Stimulated activated CD8-positive, alpha-beta memory T cell treated with anti-CD3 and anti-CD28 coated beads, Interleukin-15, amount 100 ng/mL, for 4 hours (primary cell): ENCODE measurements at places on chromosomes 16 and 17.

- DNase-seq: no peak
Observed at GRCh38 chr17:40854175-40854814, 12.7 kb downstream of the KRT12 start.

DNA sequence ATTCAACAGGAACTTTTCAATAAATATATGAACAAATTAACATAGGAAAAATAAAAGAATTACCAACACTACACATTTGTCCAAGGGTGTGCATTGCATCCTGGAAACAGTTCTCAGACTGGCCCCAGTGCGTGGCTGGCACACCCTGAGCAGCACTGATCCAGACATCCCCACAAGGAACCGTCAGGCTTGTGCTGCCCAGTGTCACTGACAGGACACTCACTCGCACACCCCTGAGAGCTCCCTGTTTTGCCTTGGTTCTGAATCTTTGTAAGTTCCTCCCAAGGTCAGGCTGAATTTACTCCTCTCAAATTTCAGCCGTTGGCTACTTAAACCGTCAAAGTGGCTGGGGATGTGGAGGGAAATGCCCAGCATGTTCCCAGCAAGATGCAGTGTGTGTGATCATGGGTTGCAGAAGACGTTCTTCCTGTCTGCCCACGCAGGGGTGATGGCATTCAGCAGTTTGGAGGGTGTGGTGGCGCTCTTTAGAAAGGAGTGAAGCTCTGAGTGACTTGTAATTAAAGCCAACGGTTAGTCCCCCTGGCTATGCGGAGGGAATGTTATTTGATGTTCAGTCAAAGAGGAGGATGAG is 1.7 kb downstream of the MT2A start:
- DNase-seq: peak; percentile 74

- no peak for DNase-seq
Observed at GRCh38 chr17:661509-661908, 53.1 kb downstream of the VPS53 start.

- DNase-seq: no peak
Observed at GRCh38 chr16:379183-379960, 2.4 kb downstream of the PGAP6 start.

GRCh38 chr17:61053469-61053868 is 346.2 kb upstream of the TBX2 start:
- DNase-seq: no peak

DNA sequence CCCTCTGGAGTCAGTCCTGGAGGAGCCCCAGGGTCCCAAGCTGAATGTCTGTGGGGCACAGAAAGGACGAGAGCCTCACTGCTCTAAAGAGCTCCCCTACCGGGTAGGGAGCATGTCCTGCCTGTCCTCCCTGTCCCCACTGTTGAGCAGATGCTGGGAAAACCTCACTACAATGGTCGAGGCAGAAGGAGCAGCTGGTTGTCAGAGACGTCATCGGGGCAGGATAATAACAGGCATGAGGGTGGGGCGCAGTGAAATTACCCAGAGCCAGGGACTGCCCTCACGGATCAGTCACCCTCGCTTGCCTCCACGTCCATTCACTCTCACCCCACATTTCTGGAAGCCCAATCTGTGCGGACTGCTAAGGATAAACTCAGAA is 538 bp downstream of the TM4SF5 start:
- DNase-seq: no peak

DNA sequence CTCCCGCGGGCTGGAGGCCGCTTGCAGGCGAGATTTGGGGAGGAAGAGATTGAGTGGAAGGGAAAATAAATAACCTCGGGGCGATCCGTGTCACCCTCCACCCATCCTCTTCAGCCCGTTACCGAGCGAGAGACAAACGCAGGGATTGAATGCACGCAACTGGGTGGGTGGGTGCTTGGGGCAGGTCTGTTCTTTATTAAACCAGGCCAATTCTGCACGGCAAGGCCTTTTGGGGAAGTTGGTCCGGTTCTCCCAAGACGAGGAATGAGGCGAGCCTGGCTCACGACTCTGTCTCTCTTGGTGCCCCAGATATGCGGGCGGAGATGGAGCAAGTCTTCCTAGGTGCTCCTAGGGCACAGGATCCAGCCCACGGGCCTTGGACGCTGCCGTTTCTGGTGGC is 396 bp upstream of the HOXB7 start:
- DNase-seq: no peak

GRCh38 chr16:70428178-70428998 is 10.5 kb downstream of the ST3GAL2 start:
- peak; percentile 40 for DNase-seq

GRCh38 chr17:2982854-2983253 is 80.6 kb downstream of the OR1D5 start:
- no peak for DNase-seq

- DNase-seq: no peak
Observed at GRCh38 chr16:66337463-66338188, 28.9 kb upstream of the CDH5 start.

DNA sequence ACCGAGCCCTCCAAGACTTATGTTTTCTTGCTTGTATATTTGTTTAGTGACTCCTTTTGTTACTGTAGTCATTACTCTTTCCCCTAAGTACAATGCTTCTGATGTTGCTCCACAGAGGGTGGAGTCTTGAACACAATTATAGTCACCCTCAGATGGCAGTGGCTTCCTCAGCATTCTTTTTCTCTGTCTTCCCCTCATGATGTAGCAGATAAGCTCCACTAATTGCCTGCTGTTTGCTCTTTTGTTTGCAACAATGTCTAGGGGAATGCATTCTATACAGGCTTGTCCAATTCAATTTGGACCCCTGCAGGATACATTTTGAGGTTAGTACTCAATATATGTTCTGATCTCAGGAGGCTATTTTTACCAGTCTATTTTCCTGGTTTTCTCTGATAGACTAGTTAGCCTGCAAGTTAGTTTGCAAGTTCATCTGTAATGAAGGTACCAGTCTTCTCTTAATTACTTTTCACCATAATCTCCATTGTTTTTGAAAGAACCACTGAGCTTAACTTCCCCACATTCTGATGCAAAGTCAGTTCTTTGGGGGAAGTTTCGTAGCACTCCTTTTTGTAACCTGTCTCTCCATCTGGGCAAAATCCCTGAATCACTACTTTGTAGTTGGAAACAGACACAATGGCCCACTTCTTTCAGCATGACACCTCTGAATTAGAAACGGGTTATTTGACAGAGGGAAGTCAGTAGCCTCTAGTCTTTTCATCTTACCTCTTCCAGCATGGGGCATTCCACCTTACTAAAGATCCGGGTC is 1509.2 kb downstream of the CDH11 start:
- DNase-seq: no peak

GRCh38 chr17:81722184-81723120 is 10.4 kb downstream of the SLC25A10 start:
- no peak for DNase-seq

DNA sequence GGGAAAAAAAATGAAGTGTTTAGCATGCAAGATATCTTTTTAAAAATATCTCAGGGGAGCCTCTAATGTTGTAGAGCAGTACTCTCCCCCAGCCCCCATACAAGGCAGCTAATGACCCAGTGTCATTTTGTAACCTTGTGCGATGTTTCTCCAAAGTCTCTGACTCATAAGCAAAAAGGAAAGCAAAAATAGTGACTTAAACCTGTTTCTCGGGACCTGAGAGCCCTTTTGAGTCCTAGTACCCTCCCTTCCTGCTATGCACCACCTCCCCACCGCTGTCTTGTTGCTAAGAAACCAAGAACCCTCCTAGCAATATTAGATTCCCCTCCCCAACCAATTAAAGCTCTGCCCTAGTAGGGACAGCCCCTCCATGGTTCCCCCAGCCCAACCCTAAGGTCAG is 2.8 kb downstream of the MYCBPAP start:
- DNase-seq: no peak

GRCh38 chr17:32995416-32996045 is 3.9 kb downstream of the SPACA3 start:
- DNase-seq: no peak

DNA sequence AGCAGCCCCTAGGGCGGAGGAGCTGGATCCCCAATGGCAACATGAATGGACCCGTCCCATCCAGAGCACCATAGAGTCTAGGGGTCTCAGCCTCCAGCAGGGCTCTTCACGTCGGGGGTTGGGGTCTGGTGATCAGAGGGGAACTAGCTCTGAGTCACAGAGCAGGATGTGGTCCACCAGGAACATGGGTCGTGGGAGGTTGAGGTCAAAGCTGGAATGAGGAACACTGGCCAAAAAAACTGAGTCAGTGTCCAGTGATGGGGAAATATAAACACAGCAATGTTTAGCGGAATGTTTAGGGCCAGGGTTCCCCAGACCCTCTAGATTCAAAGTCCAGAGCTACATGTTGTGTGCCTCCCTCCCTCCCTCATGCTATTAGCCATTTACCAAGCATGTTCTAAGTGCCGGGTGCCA is 79.1 kb upstream of the C16orf82 start:
- DNase-seq: no peak

DNA sequence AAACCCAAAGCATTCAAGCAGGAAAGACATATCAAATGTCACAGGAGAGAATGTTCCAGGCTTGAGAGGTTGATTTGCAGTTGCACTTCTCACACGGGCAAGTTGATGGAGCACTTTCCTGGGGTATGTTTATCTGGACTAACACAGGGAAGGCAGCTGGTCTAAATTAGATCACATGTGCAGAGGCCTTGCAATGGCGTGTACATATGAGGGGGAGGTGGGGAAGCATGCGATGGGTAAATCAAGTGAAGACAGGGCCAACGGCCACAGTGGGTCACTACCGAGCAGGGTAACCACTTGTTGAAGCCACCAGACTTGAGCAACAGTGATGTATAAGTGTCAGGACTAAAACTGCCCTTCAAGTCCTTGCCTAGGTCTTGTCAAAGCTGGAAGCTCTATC is 156.6 kb upstream of the MAF start:
- no peak for DNase-seq

DNA sequence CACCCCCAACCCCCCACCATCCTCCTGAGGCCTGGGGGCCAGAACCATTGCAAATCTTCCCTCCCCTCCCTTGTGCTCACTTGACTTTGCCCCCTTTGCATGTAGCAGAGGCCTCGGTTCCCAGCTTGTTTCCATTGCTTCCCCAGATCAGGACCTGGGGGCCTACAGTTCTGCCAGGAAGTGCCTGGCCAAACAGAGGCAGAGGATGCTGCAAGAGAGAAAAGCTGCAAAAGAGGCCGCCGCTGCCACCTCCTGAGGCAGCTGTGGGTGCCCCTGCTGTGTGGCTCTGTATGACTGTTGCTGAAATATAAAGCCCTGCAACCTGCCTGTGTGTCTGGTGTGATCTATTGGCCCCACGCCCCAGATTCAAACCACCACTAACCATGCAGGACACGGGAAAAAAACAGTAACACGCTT is 2.3 kb downstream of the NDUFB10 start:
- no peak for DNase-seq

GRCh38 chr16:67151431-67152097 is 766 bp upstream of the B3GNT9 start:
- no peak for DNase-seq

DNA sequence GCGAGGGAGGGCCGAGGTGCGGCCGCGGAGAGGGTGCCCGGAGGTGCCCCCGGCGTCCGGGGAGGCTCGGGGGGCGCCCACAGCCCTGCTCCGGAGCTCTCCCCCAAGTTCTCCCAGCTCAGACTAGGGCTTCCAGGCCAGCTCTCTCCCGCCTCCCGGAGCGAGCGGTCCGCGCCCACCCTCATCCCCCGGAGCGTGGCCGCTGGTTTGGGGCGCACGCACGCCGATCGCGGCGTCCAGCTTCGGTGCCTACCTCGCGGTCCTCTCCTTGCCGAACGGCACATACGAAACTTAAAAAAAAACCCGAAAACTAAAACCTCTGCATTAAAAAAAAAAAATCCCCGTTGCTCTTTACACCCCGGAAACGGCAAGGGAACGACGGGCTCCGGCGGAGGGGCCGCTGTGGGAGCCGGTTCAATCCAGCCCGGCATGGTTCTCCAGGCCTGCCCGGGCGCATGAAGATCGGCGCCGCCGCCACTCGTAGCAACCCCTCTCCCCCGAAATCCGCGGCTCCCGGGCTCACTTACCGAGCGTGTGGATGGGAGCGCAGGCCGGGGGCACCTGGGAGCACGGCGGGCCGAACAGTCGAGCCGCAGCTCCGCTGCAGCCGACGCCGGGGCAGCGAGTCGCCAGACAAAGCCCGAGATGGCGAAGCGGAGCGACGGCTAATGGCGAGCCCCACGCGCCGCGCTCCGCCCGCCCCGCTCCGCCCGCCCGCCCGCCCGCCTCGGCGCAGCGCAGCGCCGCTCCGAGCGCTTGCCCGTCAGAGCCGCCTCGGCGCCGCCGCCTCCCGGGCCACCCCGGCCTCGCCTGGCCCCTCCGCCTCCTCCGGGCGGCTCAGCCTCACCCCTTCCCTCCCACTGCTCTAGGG is 973 bp upstream of the UBTF start:
- no peak for DNase-seq

DNA sequence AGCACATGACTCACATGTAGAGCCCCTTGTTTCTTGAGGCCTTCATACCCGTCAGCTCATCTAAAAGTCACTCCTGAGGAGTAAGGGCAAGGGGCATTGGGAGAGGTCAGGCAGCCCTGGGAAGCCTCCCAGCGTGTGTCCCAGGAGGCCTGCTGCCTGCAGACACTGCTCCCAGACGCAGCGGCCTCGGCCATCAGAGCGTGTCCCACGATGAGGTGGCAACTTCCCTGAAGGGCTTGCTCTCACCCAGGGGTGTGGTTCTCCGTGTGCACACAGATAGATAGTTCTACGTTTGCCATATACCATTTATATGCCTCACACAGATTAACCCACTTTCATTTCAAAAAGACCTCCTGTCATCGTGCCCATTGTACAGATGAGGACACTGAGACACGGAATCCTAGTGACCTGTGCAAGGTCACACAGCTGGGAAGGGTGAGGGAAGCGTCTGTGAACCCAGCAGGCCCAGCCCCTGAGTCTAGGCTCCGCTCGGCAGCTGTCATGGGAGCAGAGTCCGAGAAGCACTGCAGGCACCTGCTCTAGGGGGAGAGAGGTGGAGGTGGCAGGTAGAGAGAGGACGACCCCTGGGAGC is 8.3 kb downstream of the TUBB3 start:
- DNase-seq: no peak
